ENCODE measurements at places on chromosomes 12 and 14. TPM values are rescaled to one million over a fixed set of nuclear protein-coding genes. Genes with fewer than 3 reads are reported as not detected.

DNA sequence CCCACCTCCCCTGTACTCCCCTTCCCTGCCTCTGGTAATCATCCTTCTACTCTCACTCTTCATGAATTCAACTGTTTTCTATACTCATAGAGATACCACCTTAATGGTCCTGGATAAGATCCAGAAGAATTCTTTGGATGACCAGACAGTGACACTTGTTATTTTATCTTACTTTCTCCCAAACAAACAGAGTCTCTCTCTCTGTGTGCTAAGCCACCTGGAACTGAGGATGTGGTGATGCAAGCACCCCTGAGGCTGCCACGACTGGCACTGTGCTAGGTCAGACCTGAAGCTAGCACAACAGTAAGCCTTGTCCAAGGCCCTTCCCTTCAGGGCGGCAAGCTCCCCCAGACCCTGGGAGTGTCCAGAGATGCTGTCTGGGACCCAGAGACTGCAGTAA is 250.2 kb downstream of the C12orf50 start:
- no peak for DNase-seq

- DNase-seq: peak; percentile 75
These were observed 968 bp upstream of the ARID4A start for GRCh38 chr14:58297412-58297761.

The SLC24A4 gene
- total RNA-seq: 0.15 TPM

DNA sequence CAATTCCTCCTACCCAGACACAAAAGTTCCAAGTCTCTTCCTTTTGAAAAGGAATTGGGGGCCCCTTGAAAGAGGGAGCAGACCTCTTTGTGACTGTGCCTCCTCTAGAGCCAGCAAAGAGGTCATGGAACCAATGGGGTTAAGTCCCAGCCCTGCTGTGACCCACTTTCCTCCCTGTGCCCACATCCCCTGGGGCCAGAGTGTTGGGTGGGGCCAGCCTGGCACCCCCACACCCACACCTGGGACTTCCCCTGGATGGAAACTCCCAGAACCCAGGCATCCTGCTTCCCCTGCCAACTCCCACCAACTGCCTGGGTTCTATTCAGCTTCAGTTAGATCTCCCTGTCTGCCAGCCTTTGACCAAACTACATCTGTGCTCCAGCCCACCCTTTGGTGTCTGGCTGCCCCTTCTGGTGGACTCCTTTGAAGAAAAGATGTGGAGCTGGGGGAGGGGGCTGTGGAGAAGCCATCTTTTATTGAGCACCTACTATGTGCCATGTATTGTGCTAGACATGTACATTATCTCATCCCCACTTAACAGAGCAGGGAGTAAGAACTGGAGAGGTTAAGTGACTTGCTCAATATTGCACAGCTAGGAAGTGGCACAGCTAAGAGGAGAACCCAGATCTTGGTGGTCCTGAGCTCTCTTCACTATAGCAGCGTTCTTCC is 4.6 kb upstream of the RARG start:
- DNase-seq: no peak

DNA sequence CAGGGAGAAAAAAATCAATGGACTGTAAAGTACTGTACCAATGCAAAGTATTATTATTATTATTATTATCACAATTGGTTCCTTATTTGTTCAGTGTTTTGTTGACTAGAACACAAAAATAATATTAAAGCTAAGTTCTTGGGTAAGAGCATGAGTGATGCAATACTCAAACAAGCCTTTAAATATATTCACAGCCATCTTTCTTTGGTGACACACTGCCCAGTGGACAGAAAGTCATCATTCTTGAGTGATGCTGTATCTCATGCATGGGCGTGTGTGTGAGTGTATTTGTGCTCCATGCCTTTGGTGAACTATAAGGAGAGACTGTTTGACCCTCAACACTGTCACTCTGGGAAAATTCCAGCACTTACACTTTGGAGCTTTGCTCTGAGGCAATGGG is 93.6 kb downstream of the KCNK10 start:
- DNase-seq: no peak

The KLRC4 gene
- not detected for total RNA-seq

DNA sequence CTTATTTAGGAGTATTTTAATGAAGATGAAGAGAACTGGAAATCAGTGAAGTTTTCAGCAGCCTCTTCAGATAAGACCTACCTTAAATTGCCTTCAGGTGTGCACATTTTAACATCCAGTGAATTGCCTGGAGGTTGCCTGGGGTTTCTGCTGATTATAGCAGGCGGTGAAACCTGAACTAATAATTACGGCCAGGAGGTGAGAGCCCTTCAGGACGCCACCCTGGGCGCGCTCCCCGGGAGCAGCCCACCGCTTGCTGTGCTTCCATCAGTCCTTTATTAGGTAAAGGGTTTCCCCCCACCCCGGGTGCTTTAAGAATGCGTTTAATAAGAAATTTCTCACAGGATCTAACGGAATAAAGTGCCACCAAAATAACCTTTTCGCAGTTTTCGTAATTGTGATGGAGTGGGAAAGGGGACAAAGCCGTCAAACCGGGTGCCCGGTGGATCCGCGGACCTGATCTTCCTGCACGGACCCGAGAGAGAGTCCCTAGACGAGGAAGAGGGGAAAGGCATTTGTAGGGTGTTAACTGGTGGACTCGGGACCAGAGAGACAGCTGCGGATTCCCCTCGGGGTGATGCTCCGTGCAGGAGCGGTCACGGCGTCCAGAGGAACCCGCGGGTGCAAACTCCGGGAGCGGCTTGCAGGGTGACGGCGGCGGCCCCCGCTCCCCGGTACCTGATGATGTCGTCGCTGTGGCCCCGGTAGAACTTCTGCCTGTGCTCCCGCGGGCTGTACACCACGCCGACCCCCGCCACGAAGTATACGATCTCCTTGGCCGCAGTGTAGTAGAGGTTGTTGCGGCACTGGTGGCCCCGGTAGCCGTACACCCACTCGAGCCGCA is 902 bp downstream of the EML5 start:
- peak; percentile 37 for DNase-seq

The BDKRB2 gene
- 0.37 TPM for total RNA-seq

The ST8SIA1 gene
- 1.8 TPM for total RNA-seq

The BMAL2 gene
- total RNA-seq: 12.9 TPM

GRCh38 chr14:74898694-74899093 is 17.0 kb downstream of the DLST start:
- DNase-seq: no peak

The HPD gene
- total RNA-seq: not detected

GRCh38 chr12:112900298-112901145 is 6.2 kb upstream of the OAS1 start:
- peak; percentile 45 for DNase-seq

DNA sequence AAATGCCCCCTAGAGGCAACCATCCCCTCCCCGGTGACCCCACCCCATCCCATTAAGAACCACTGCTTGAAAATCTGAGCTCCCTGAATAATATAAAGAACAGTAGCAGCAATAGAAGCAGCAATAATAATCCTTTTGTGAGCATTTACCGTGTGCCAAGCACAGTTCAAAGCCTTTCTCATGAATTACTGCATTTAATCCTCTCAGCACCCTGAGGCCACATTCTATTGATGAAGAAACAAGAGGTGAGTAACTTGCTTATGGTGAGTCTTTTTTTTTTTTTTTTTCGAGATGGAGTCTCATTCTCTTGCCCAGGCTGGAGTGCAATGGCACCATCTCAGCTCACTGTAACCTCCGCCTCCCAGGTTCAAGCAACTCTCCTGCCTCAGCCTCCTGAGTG is 65.0 kb downstream of the KCNK10 start:
- no peak for DNase-seq

Data from neural progenitor cell (in vitro differentiated cells).